ENCODE measurements at places on chromosomes 12 and 14. TPM values are rescaled to one million over a fixed set of nuclear protein-coding genes. Genes with fewer than 3 reads are reported as not detected.

DNA sequence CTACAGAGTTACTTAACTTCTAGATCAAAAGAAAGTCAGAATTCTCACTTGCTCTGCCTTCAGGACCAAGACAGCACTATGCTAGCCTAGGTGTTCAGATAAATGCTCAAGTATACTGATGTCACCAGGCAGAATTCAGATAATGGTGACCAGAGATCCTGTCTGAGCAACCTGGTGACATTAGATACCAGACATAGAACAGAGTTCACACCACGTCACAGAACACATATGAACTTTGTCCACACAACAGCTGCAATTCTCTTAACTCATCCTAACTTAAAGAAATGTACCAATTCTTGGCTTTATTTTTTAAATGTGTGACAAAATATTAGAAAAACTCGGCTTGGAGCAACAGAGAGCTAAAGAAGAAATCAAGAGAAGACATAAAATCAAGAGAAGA lies 58.1 kb downstream of the GCH1 start:
- no peaks in the 10 kb centered on the region for H3K4me1 ChIP-seq
- peaks cover 4% of the 10 kb centered on the region for H3K36me3 ChIP-seq
- no peak overlapping the region for H3K27ac ChIP-seq
- no peak for DNase-seq

GRCh38 chr12:115517913-115518312 lies 759.6 kb downstream of the MED13L start:
- H3K36me3 ChIP-seq = no peaks in the 10 kb centered on the region
- no peaks in the 10 kb centered on the region for H3K27me3 ChIP-seq
- H3K27ac ChIP-seq = no peak overlapping the region
- H3K4me1 ChIP-seq = no peaks in the 10 kb centered on the region
- no peak overlapping the region for H3K4me3 ChIP-seq

GRCh38 chr14:76129851-76130576 lies 21.7 kb upstream of the GPATCH2L start:
- no peak overlapping the region for H3K27ac ChIP-seq
- no peaks in the 10 kb centered on the region for H3K36me3 ChIP-seq
- no peaks in the 10 kb centered on the region for H3K4me1 ChIP-seq

The MGST1 gene
- total RNA-seq = not detected

GRCh38 chr12:91317306-91317705 lies 134.7 kb upstream of the DCN start:
- H3K36me3 ChIP-seq = no peaks in the 10 kb centered on the region
- no peak for DNase-seq
- no peak overlapping the region for H3K27ac ChIP-seq
- no peaks in the 10 kb centered on the region for H3K4me1 ChIP-seq
- H3K4me3 ChIP-seq = no peak overlapping the region

GRCh38 chr12:49487605-49488004 lies 51.2 kb upstream of the KCNH3 start:
- H3K4me3 ChIP-seq = no peak overlapping the region
- no peaks in the 10 kb centered on the region for H3K4me1 ChIP-seq
- H3K27ac ChIP-seq = no peak overlapping the region
- DNase-seq = no peak
- H3K36me3 ChIP-seq = peaks cover 3% of the 10 kb centered on the region

The ANO4 gene
- total RNA-seq = not detected

The INHBE gene
- total RNA-seq = 0.09 TPM

GRCh38 chr12:96249196-96250118 lies 55.3 kb downstream of the ELK3 start:
- H3K4me3 ChIP-seq = no peak overlapping the region
- no peak for DNase-seq
- H3K27ac ChIP-seq = no peak overlapping the region
- peaks cover 21% of the 10 kb centered on the region for H3K4me1 ChIP-seq

- H3K36me3 ChIP-seq = no peaks in the 10 kb centered on the region
- no peaks in the 10 kb centered on the region for H3K27me3 ChIP-seq
- no peaks in the 10 kb centered on the region for H3K4me1 ChIP-seq
- no peak overlapping the region for H3K27ac ChIP-seq
- DNase-seq = no peak
Measured at GRCh38 chr14:84456946-84457345, 1073.0 kb upstream of the FLRT2 start.

All from T-cell (primary cell).